Progenitor cell of endocrine pancreas (in vitro differentiated cells): ENCODE measurements at places on chromosomes 7 and 10. TPM values are rescaled to one million over a fixed set of nuclear protein-coding genes. Genes with fewer than 3 reads are reported as not detected.
A peak's percentile ranks its signal among the peaks of the same experiment; 100 is the strongest.

CLRN3 gene
- 2.7 and 3.2 TPM in 2 replicates for total RNA-seq

PRR15 gene
- total RNA-seq: 13.0 and 16.0 TPM in 2 replicates

HSPA12A gene
- 9.1 and 10.3 TPM in 2 replicates for total RNA-seq

R3HCC1L gene
- 18.7 and 18.9 TPM in 2 replicates for total RNA-seq

HOXA2 gene
- 17.9 and 18.6 TPM in 2 replicates for total RNA-seq

CALCR gene
- total RNA-seq: not detected in 2 replicates

GRCh38 chr7:76512941-76513816 lies 2.8 kb downstream of the UPK3B start:
- no peak overlapping the region for H3K4me3 ChIP-seq
- H3K27ac ChIP-seq: peak overlapping the region; percentile 49
- no peaks in the 10 kb centered on the region for H3K27me3 ChIP-seq
- no peak for DNase-seq
- H3K36me3 ChIP-seq: no peaks in the 10 kb centered on the region
- no peaks in the 10 kb centered on the region for H3K4me1 ChIP-seq

- H3K4me3 ChIP-seq: no peak overlapping the region
- H3K36me3 ChIP-seq: peaks cover 2% of the 10 kb centered on the region
- no peak overlapping the region for H3K27ac ChIP-seq
- DNase-seq: no peak
- H3K27me3 ChIP-seq: no peaks in the 10 kb centered on the region
These were observed 17.3 kb upstream of the C10orf95 start for GRCh38 chr10:102468683-102469082.

GRCh38 chr10:79435271-79436065 lies 10.0 kb downstream of the ZCCHC24 start:
- peaks cover 24% of the 10 kb centered on the region for H3K27me3 ChIP-seq
- H3K36me3 ChIP-seq: no peaks in the 10 kb centered on the region
- peaks cover 5% of the 10 kb centered on the region for H3K4me1 ChIP-seq

DNA sequence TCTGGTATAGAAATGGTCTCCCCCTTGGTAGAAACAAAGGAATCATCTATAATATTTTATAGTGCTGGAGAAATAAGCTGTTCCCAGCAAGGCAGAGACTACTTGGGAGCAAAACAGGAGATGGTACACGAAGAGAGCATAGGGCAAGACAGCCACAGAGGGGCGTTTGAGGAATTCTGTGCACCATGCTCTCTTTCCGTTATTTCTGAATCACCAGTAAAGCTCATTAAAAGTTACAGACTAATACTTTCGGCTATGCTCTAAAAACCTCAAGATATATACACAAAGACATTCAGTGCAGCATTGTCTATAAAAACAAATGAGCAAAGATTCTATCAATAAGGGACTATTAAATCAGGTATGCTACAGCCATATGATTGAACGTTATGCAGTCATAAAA lies 68.5 kb upstream of the FHIP2A start:
- H3K27me3 ChIP-seq: peaks cover 4% of the 10 kb centered on the region
- no peak overlapping the region for H3K4me3 ChIP-seq
- no peak for DNase-seq
- H3K36me3 ChIP-seq: no peaks in the 10 kb centered on the region
- no peaks in the 10 kb centered on the region for H3K4me1 ChIP-seq
- H3K27ac ChIP-seq: no peak overlapping the region

- H3K4me3 ChIP-seq: peak overlapping the region; percentile 57
- H3K27me3 ChIP-seq: no peaks in the 10 kb centered on the region
- peaks cover 21% of the 10 kb centered on the region for H3K4me1 ChIP-seq
- DNase-seq: no peak
- H3K36me3 ChIP-seq: no peaks in the 10 kb centered on the region
These were observed 65.7 kb upstream of the STRIP2 start for GRCh38 chr7:129368389-129368986.

DNA sequence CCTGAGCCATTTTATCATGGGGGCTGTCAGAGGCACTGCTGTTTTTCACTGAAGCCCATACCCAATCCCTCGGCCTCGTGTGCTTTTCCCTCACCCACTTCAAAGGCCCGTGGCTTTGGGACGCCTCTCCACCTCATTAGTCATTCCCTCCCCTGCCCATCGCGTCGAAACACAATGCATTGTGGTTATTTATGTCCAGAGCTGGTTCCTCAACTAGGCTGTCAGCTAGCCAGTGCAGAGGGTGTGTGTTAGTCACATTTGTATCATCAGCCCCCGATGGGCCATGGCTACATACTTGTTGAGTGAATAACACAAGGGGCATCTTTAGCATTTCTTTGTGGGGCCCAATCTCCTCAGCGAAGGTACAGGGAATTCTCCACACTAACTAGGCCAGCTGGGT lies 3.8 kb upstream of the CRCP start:
- H3K27me3 ChIP-seq: no peaks in the 10 kb centered on the region
- no peaks in the 10 kb centered on the region for H3K36me3 ChIP-seq
- H3K27ac ChIP-seq: no peak overlapping the region
- DNase-seq: no peak
- no peak overlapping the region for H3K4me3 ChIP-seq

GRCh38 chr7:69169386-69169785 lies 428.9 kb upstream of the AUTS2 start:
- H3K27me3 ChIP-seq: peaks cover 4% of the 10 kb centered on the region
- H3K27ac ChIP-seq: no peak overlapping the region
- DNase-seq: no peak
- H3K36me3 ChIP-seq: no peaks in the 10 kb centered on the region
- peaks cover 12% of the 10 kb centered on the region for H3K4me1 ChIP-seq
- H3K4me3 ChIP-seq: no peak overlapping the region

GRCh38 chr7:55071411-55072175 lies 52.8 kb downstream of the EGFR start:
- no peak for DNase-seq
- H3K4me3 ChIP-seq: no peak overlapping the region
- H3K4me1 ChIP-seq: peaks cover 60% of the 10 kb centered on the region
- peaks cover 4% of the 10 kb centered on the region for H3K36me3 ChIP-seq
